ENCODE measurements at places on chromosomes 1 and 21.

DNA sequence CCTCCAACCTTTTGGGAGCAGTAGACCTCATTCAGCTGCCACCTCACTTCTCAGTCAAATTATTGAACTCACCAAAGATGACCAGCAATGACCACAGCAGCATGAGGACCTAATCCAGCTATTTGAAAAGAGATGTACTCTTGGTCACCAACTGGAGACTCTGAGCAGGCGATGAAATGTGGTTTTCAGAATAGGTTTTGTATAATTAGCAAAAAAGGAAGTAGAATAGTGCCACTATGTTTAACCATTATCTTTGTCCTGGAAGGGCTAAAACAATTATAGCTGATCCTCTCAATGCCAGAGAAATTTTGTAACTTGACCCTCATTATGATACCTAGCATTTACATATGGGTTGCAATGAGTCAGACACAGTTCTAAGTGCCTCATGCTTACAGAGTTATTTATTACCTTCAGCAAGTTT lies at the start of gene FCRL2:
TSS of gene FCRL2 (minus strand) at position 162 of the 421 bp plus-strand sequence. CDS start at position 103, 59 bp downstream.
- no peak for DNase-seq

DNA sequence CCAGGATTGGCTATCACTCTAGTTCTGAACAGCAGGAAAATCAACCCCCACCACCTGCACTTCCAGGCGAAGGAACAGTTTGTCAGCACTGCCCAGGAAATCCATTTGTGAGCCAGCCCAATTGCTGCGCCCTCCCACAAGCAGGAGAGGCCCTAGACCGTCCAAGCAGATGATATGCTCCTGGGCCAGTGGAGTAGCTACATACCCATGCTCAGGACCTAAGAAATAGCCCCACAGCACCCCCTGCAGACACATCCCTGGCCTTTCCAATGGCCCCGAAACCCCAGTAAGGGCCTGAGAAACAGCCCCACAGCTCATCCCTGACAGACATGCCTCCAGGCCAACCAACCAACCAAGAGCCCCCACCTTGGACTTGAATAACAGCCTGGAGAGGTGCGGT lies 111.5 kb upstream of the ZC3H11B start:
- DNase-seq, result peak; percentile 30

DNA sequence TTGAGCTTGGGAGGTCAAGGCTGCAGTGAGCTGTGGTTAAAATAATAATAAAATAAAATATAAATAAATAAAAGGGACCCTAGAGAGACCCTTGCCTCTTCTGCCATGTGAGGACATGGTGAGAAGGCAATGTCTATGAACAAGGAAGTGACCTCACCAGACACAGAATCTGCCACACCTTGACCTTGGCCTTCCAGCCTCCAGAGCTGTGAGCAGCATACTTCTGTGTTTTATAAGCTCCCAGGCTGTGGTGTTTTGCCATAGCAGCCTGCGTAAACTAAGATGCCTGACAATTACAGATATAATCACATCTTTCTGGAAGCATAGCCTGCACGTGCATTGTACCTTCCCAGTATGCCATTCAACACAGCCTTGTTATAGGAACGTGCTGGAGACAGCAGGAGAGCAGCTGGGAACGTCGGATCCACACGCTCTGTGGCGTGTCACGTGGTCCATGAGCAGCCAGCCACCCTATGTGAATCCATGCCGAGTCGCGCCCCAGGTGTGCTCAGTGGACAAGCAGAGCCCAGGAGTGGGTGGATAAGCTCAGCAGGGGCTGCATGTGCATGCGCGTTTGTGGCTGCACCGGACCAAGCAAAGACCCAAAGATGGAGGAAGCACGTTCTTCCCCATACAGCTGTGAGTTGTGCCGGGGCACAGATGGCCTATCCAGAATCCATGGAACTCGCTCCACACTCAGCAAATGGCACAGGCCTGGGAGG lies 17.8 kb downstream of the WNT9A start:
- DNase-seq, result no peak

DNA sequence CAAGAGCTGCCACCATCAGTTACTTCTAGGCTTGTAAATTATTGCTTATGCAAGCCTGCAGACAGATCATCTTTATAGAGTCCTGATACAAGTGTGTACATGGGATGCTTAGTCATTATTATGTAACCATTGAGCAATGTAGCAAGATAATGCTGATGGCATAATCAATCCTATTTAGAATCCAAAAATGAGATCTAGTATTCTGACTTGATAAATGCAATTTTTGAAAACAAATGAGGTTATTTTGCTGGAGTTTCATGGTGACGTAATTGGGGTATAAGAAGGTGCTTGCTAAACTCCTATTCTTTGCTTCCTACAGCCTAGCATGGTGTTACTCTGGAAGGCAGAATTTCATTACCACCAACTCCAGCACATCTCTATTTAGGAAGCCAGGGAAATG lies 801.7 kb upstream of the PRMT6 start:
- DNase-seq, result no peak

- no peak for DNase-seq
Measured at GRCh38 chr21:38869946-38870345, 64.2 kb downstream of the ETS2 start.

- no peak for DNase-seq
Measured at GRCh38 chr1:30806381-30807317, 49.1 kb upstream of the LAPTM5 start.

DNA sequence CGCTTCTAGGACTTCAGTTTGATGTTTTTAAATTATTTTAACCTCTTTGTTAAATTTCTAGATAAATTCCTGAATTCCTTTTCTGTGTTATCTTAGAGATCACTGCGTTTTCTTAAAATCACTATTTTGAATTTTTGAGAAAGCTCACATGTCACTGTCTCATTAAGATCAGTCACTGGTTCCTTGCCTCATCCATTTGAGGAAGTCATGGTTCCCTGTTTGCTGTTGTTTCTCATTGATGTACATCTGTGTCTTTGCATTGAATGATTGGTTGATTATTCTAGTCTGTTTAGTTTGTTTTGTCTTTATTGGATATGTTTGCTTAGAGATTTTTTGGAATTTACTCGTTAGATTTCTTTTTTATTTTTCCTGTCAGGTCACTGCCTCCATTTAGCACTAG lies 50.1 kb downstream of the CRP start:
- no peak for DNase-seq

DNA sequence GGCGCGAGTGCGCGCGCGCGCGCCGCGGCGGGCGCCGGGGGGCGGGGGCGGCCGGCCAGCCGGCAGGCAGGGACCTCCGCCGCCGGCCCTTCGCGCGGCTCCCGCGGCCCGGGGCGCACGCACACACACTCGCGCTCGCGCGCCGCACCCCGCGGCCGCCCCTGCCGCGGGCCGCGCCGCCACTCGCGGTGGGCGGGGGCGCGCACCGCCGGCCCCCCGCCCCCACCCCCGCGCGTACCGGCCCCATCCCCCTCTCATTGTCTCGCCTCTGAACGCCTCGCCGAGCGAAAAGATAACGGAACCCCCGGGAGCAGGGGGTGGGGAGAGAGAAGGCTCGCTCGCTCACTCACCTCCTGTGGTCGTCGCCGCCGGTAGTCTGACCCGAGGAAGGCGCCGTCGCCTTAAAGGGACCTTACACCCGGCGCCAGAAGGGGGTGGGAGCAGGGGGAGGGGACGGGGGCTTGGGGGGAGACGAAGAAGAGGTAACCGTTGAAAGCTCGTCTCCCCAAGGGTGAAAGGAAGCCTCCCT lies 428 bp downstream of the POGZ start:
- DNase-seq, result peak; percentile 82

DNA sequence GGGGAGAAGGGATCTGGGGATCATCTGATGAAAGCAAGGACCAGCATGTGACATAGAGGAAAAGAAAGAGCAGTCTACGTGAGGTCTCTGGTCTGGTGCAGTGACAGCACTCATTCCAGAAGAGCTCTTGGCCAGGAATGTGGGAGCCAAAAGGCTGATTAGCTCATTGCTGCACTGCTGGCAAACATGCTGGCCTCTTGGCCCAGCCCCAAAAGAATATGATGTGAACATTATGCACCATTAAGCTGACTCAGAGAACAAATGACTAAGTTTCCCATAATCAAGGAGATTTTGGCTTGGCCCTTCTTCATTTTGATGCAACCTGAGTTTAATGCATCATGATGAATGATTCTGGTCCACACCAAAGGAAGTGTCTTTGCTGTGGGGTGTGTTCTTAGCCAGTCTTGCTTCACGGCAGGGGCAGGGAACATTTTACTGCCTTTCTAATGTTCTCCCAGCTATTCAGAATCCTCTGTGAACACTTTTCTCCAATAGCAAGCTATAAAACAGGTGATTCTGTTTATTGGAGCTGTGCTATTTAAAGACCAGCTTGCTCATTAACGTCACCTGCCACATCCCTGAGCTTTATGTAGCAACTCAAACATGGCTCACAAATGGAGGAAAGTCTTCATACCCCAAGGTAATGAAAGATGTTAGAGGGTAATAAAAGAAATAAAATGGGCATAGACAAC lies 55.1 kb downstream of the PCBP3 start:
- no peak for DNase-seq
